Aorta (tissue), 5 donors: ENCODE measurements at places on chromosomes 1 and 21. TPM values are rescaled to one million over a fixed set of nuclear protein-coding genes. Genes with fewer than 3 reads are reported as not detected.
A peak's percentile ranks its signal among the peaks of the same experiment; 100 is the strongest.

- no peak for DNase-seq
These were observed 385.1 kb upstream of the USP24 start for GRCh38 chr1:55600242-55600641.

CLEC20A gene
- not detected for total RNA-seq

- peak; percentile 33 for DNase-seq
These were observed 45.7 kb downstream of the ELK4 start for GRCh38 chr1:205585835-205586785.

DNA sequence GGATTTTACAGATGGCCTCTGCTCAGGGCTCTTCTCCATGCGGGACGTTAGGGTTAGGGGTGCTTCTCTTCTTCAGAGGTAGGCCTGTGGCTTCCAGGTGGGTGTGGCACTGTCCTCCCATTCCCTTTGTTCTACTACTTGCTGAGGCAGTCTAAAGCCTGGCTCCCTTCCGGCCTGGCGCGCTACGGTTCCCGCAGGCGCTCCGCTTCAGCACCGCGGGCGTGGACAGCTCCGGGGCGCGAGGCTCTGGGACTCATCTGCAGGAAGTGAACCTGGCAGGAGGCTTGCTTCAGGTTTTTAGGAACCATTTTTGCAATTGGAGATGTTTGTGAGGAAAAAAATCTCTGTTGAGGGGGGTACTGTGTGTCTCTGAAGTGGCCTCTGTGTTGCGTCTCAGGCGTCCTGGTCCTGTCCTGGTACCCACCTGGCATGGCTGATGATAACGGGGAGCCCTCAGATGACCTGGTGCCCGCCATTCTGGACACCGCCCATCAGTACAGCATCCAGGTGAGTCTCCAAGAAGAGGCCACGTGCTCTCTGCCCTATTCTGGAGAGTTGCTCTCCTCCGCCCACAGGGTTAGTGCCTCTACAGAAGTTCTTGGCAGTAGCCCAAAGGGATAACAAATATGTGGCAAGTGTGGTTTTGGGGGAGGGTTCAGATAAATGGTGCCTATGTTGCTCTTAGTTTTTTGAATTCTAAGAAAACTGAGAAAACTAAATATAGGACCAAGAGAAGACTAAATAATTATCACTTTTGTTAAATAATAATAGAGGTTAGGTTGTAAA lies 1.9 kb downstream of the MANEAL start:
- DNase-seq, result peak; percentile 88

SEC22B gene
- total RNA-seq, result 34.2 TPM

DNA sequence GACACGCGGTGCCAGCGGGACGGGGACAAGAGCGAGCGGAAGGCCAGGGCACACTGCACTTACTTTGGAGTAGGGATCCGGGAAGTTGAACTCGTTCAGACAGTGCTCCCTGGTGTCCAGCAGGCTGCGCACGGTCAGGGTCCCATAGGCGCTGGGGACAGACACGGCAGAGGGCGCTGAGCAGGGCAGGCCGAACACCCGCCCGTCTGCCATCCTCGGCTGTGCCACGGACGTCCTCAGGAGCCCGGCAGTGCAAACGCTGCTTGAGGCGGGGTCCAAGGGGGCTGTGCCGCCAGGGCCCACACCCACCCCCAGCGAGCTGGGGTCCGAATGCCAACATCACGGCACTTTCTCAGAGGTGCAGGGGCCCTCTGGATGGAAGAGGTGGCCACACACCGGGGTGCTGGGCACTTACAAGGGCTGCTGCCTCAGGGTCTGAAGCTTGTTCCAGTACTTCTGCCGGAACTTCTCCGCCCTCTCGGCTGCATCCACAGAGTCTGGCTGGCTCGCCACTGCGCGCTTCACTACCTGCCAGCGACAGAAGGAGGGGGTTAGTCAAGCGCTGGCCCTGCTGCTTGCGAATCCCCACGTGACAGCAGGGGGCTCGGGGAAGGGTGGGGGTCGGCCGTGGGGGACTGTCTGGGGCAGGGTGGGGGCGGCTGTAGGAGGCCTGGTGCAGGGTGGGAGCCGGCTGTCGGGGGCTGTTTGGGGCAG lies 12.3 kb downstream of the PANK4 start:
- no peak for DNase-seq

- no peak for DNase-seq
These were observed 2.9 kb upstream of the ETNK2 start for GRCh38 chr1:204154568-204155255.

GRCh38 chr21:46556802-46557201 lies 48.1 kb downstream of the S100B start:
- DNase-seq, result no peak

- no peak for DNase-seq
These were observed 55.6 kb upstream of the CASZ1 start for GRCh38 chr1:10852018-10852417.

GRCh38 chr1:186882372-186883134 lies 53.8 kb downstream of the PLA2G4A start:
- no peak for DNase-seq

GRCh38 chr1:57655161-57655560 lies 231.3 kb upstream of the DAB1 start:
- DNase-seq, result no peak

GSTM1 gene
- 63.8 TPM for total RNA-seq

LAMB3 gene
- 3.9 TPM for total RNA-seq

- no peak for DNase-seq
These were observed 296.7 kb upstream of the USP25 start for GRCh38 chr21:15433091-15433490.

MIXL1 gene
- total RNA-seq, result 0.19 TPM

FAM78B gene
- total RNA-seq, result 3.4 TPM

DNA sequence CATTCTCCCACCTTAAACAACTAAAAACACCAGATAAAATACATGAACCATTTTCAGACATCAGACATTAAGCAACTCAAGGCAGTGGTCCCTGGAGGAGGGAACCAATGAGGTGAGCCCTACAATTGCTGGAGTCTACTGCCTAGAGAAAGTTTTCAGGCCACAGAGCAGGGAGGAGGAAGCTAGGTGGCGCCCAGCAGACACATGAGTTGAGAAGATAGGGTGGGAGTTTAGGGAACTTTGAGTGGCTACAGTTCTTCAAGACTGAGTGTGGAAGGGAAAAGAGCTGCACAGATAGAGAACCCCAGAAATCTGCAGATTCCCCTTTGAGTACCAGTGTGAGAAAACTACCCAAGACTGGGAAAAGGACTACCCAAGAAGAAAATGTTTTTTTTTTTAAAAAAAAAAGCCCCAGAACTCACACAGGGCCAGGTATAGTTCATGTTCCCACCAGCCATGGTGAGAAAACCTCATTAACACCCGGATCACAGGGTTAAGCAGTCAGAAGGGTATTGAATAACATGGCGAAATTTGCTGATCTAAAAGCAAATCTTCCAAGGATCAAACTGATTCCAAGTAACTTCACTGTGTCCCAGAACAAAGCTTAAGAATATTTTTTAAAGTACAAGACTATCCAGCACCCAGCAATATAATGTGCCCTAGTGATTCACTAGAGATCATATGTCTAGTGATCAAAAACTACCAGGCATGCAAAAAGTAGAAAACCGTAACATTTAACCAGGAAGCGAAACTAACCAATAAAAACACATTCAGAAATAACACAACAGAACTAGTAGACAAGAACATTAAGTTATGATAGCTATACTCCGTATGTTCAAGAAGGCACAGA lies 12.0 kb downstream of the ALDH9A1 start:
- DNase-seq, result no peak

ZZZ3 gene
- total RNA-seq, result 40.7 TPM

SPRR2A gene
- not detected for total RNA-seq

FUCA1 gene
- 26.0 TPM for total RNA-seq

TMPRSS15 gene
- not detected for total RNA-seq

C1orf226 gene
- total RNA-seq, result 5.5 TPM

DNA sequence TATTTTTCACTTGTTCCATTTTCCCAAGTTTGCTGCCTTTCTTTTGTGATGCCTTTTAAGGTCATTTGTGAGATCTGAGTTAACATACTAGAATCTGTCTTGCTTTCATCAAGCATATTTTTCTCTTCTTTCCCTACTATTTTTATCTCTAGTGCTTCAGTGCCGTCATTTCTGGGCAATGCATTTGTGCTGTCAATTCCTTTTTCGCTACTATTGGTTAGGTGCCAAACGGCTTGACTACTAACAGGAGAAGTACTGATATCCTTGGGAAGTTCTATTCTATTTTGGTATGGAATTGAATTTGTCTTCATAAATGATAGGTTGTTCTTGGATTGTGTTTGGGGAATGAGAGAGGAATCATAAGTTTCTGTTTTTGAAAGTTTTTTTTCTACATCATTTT lies 42.2 kb downstream of the LRRC53 start:
- no peak for DNase-seq

- peak; percentile 47 for DNase-seq
These were observed 586 bp downstream of the COL24A1 start for GRCh38 chr1:86155807-86156565.

SELENON gene
- 79.4 TPM for total RNA-seq

DNA sequence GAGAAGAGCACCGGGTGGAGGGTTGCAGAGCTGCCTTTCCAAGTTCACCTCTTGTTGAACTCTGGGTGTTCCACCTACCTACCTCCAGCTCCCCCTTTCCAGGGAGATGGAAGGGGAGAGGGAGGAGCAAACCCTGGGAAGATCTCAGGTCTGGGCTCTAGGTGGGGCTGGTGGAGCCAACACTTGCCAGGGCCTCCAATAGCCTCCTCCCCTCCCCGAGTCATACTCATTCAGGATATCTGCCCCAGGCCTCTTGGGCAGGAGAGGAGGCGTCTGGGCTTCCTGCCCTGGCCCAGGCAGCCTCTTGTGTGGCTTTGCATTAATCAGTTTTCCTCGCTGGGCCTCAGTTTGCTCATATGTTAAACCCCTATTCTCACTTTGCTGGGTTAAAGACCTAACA lies 13.4 kb downstream of the RAP1GAP start:
- DNase-seq, result no peak

DNA sequence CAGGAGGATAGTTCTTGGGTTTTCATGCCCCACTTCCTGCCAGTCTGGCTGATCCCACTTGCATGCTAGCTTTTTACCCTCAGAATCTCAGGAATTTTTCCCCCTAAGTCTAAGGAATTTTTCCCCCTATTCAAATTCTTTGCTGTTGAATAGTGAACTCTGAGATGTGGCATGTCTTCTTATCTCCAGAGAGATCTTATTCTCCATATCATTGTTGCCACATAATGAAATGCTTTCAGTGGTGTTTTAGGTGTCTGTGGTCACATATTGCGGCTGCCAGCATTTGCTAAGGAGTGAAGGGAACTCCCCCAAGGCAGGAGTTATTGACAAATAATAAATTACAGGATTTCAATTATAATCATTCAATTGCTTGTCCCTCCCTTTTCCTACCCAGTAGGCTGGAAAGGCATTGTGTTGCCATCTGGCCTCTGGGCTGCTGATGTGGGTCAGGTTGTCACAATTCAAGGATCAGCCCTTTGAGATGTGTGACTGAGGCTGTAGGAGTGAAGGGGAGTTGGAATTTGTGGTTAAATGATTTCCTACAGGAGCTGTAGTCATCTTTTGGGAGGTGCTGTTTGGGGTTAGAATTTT lies 3.9 kb upstream of the FLG start:
- DNase-seq, result no peak

GRCh38 chr1:229839800-229840199 lies 213.8 kb downstream of the URB2 start:
- no peak for DNase-seq

DNA sequence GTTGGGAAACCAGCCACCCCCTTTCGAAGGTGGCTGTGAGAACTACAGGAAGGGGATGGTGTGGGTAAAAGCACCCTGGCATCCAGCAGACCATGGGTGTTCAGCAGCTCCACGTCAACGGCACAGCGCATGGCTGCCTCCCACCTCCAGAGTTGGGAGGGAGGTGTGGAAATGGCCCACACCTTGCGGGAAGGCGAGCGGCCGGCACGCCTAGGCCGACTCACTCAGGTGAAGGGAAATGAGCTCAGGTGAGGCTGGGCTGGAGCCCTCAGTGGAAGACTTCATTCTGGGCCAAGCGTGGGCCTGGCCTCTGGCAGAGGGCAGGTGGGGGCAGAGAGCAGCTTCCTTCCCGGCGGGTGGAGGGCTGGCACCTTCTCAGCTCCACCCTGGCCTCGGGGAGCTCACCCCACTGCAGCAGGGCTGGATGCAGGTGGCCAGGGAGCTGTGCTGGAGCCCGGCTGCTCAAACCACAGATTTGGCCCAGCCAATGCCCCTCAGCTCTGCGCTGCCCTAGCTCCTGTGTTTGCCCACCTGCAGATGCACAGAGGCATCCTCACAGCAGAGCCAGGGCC lies 24.8 kb upstream of the ALDH4A1 start:
- no peak for DNase-seq

SLAMF6 gene
- total RNA-seq, result 1.2 TPM

- no peak for DNase-seq
These were observed 33.9 kb upstream of the GRHL3 start for GRCh38 chr1:24285231-24285630.

LRRIQ3 gene
- total RNA-seq, result 0.36 TPM

DNA sequence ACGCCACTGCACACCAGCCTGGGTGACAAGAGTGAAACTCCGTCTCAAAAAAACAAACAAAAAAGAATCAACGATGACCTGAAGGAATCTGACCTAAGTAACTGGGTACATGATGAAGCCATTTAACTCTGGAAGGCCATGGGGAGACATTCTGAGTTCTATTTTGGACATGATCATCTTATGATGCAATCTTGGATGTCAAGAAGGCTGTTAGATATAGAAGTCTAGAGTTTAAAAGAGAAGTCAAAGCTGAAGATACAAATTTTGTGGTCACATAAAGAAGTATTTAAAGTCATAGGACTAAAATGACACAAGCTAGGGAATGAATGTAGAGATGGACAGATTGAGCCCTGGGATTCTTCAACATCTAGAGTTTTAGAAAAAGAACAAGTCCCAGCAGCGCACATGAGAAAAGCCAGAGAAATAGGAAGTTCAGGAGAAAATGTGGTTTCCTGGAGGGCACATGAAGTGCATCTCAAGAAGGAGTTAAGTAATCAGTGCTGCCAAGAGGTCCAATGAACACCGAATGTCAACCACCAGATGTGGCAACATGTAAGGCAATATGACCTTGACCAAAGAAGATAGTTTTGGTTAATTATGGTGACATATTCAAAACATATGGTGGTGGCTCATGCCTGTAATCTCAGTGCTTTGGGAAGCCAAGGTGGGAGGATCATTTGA lies 26.8 kb downstream of the ELK4 start:
- DNase-seq, result no peak
